ENCODE measurements at places on chromosomes 7 and 10.

DNA sequence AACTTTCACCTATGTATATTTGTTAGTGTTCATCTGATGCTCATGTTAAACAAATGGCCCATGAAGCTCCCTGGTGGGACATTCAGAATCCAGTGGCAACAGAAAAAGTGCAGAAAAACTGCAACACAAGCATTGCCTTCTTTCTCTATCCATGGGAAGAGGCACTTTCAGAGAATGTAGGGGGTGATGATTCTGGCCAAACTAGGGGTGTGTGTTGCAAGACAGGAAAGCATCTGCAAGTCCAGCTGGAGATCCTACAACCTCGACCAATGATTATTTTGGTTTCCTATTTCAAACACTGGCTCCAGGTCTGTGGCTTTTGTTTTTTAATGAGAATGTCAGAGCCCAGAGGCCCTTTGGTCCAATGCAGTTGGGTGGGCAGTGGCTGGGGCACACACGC, 198.7 kb downstream of the CXCL12 start:
- H3K4me3 ChIP-seq, result no peak overlapping the region
- no peak for DNase-seq
- H3K27me3 ChIP-seq, result no peaks in the 10 kb centered on the region
- H3K27ac ChIP-seq, result peak overlapping the region; percentile 15

GRCh38 chr7:104207348-104207730, 474 bp downstream of the ORC5 start:
- peak overlapping the region; percentile 89 for H3K27ac ChIP-seq
- peaks cover 15% of the 10 kb centered on the region for H3K36me3 ChIP-seq
- DNase-seq, result no peak
- H3K4me1 ChIP-seq, result peaks cover 19% of the 10 kb centered on the region
- H3K4me3 ChIP-seq, result peak overlapping the region; percentile 73

DNA sequence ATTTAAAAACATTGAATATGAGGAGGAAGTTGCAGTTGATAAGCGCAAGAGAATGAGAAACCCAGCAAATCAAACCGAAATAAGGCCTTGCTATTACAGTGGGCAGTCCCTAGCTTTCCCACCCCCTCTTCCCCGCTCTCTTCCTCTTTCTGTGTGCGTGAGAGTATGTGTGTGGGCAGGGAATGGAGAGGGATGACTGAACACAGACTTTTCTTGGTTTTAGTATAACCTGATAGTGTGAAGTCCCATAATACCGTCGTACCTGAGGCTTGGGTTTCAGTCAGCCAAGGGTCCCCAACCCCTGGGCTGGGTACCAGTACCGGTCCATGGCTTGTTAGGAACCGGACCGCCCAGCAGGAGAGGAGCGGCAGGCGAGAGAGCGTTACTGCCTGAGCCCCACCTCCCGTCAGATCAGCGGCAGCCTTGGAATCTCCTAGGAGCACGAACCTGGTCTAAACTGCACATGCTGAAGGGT, 255.3 kb downstream of the CELF2 start:
- no peaks in the 10 kb centered on the region for H3K27me3 ChIP-seq
- no peak overlapping the region for H3K4me3 ChIP-seq
- H3K36me3 ChIP-seq, result peaks cover 72% of the 10 kb centered on the region
- no peak for DNase-seq
- peaks cover 17% of the 10 kb centered on the region for H3K4me1 ChIP-seq
- no peak overlapping the region for H3K27ac ChIP-seq

GRCh38 chr10:97140902-97141745, 44.6 kb downstream of the SLIT1 start:
- H3K4me1 ChIP-seq, result peaks cover 5% of the 10 kb centered on the region
- no peak overlapping the region for H3K4me3 ChIP-seq
- no peak overlapping the region for H3K27ac ChIP-seq
- H3K27me3 ChIP-seq, result peaks cover 29% of the 10 kb centered on the region
- H3K36me3 ChIP-seq, result no peaks in the 10 kb centered on the region

GRCh38 chr7:12927635-12928434, 240.4 kb downstream of the ARL4A start:
- DNase-seq, result no peak
- no peak overlapping the region for H3K4me3 ChIP-seq
- H3K4me1 ChIP-seq, result no peaks in the 10 kb centered on the region
- no peaks in the 10 kb centered on the region for H3K36me3 ChIP-seq
- H3K27me3 ChIP-seq, result no peaks in the 10 kb centered on the region

DNA sequence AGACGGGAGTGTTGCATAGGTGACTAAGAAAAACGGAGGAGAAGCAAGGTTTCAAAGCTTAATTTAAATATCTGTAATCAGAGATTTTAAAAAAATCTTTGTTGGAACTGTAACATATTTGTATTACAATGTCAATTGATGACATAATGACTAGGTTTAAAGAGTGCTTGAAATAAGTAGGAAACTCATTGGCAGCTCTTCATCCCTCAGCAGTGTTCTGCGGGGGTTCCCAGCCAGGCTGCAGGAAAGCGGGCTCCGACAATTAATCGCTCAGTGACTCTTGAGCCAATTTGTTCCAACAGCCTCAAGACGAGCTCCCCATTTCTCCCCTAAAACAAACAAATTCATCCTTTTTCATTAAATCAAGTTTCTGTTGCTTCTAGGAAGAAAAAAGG, 22.6 kb downstream of the CPXM2 start:
- no peak for DNase-seq
- H3K27me3 ChIP-seq, result peaks cover 8% of the 10 kb centered on the region
- H3K27ac ChIP-seq, result no peak overlapping the region
- no peaks in the 10 kb centered on the region for H3K36me3 ChIP-seq
- H3K4me3 ChIP-seq, result no peak overlapping the region

- no peak overlapping the region for H3K4me3 ChIP-seq
- no peak overlapping the region for H3K27ac ChIP-seq
- no peaks in the 10 kb centered on the region for H3K36me3 ChIP-seq
- peak; percentile 60 for DNase-seq
- peaks cover 18% of the 10 kb centered on the region for H3K4me1 ChIP-seq
These were observed 35.4 kb downstream of the TRIL start for GRCh38 chr7:28922624-28923331.

DNA sequence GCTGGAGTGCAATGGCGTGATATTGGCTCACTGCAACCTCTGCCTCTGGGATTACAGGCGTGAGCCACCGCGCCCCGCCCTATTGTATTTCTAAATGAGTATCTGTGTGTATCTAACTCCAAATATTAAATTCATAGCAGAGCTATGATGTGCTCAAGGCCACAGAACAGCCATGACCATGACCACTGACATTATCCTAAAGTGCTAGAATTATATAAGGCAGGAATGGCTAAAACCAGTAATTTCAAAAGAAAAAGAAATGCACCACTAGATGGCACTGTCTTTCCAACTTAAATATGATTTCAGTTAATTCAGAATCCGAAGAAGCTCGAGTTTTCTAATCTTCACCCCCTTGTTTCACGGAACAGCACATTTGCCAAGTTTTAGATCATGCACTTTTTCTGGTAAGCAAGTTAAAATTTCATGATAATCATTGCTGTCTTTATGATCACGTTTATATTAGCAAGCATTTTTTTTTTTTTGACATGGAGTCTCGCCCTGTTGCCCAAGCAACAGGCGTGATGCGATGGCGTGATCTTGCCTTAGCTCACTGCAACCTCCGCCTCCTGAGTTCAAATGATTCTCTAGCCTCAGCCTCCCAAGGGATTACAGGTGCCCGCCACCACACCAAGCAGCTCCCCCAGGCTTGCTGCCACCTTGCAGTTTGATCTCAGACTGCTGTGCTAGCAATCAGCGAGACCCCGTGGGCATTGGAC, 65.3 kb downstream of the OR13A1 start:
- no peak for DNase-seq
- no peaks in the 10 kb centered on the region for H3K36me3 ChIP-seq
- H3K4me3 ChIP-seq, result peak overlapping the region; percentile 17
- peaks cover 9% of the 10 kb centered on the region for H3K27me3 ChIP-seq
- peaks cover 6% of the 10 kb centered on the region for H3K4me1 ChIP-seq

- no peak for DNase-seq
- no peaks in the 10 kb centered on the region for H3K36me3 ChIP-seq
- peaks cover 26% of the 10 kb centered on the region for H3K4me1 ChIP-seq
- peak overlapping the region; percentile 85 for H3K27ac ChIP-seq
- H3K4me3 ChIP-seq, result no peak overlapping the region
- no peaks in the 10 kb centered on the region for H3K27me3 ChIP-seq
These were observed 28.7 kb downstream of the LYZL1 start for GRCh38 chr10:29317423-29318021.
